ENCODE measurements at places on chromosomes 13 and 19.

DNA sequence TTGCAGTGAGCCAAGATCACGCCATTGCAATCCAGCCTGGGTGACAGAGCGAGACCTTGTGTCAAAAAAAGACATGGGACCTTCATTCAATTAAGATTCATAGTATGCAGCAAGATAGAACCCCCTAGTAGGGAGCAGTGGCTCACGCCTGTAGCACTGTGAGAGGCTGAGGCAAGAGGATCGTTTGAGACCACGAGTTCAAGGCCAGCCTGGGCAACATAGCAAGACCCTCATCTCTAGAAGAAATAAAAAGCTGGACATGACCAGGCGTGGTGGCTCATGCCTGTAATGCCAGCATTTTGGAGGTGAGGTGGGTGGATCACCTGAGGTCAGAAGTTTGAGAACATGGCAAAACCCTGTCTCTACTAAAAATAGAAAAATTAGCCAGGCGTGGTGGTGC is 7.1 kb upstream of the LGALS7 start:
- no peak for DNase-seq

DNA sequence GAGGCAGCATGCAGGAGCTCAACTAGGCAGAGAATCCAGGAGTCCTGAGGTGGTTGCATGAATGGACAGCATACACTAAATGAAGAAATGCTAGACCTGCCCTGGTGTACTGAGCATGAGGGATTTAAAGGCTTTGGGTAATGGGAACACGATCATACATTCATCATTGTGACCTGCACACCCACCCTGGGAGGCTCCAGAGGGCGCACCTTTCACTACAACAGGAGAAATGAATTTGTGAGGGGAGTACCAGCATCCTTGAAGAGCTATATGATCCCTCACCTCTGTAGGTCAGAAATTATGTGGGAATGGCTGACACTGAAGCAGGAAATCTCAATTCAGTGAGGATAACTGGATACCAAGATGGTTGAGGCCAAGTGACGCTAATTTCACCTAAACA is 8.9 kb downstream of the KLK2 start:
- no peak for DNase-seq

DNA sequence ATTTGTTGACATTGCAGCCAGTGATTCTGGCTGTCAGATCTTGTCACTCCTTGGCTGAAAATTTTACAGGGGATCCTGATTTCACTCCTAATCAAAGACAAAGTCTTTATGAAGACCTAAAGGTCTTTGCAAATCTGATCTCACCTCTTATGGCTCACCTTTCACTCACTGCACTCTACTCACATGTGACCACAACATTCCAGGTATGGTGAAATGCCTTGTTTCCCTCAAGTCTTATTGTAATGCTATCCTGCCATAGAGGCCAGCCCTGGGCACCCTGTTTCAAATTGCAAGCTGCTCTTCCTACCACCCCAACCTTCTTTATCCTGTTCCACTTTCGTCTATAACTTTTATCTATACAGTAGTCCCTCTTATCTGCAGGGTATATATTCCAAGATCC is 200.1 kb downstream of the NDFIP2 start:
- DNase-seq, result no peak

- DNase-seq, result no peak
These were observed 122.9 kb downstream of the TSHZ3 start for GRCh38 chr19:31226151-31226935.

- DNase-seq, result no peak
These were observed 11.1 kb downstream of the PROZ start for GRCh38 chr13:113169277-113170272.
